ENCODE measurements at places on chromosomes 12 and 14. TPM values are rescaled to one million over a fixed set of nuclear protein-coding genes. Genes with fewer than 3 reads are reported as not detected.

Gene CEP170B
- 4.8 TPM for total RNA-seq

DNA sequence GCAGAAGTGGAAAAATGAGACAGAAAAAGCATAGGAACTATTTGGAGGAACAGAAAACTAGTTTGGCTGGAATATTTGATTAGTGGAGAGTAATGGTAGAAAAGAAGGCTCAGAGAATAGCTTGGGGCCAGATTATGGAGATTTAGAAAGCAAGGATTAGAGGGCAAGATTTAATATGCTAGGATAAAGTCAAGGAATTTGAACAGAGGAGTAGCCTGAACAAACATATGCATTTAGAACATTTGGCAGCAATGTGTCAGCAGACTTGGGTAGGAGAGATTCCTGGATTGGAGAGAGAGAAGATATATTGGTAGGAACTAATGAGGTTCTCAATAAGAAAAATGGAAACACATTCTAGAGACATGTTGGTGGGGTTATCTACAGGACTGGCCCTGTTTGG is 229.2 kb upstream of the PKP2 start:
- DNase-seq: no peak

GRCh38 chr14:73173092-73173735 is 36.9 kb downstream of the PSEN1 start:
- peak; percentile 19 for DNase-seq

DNA sequence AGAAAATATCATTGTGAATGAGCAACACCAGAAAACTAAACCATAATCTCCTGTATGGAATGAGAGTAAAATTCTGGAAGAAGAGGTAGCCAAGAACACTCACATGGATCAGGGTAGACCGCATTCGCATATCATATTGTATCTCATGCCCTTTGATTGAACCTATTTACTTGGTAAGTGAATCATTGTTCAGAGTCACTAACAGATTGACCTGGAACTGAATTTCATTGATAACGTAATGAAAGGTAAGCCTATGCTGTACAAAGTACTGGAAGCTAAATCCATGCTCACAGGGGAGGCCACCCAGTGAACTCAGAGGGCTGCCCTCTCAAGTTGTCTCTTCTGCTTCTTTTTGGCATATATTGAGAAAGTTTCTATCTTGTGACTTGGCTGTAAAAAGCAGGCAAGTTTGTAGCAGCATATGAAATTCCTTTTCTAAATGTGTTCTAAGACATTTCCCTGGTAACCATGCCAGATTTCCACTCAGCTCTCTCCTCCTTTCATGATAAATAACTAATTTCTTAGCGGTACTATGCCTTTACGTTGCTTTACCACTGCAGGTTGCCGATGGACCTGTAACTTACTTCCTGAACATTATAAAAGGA is 91.4 kb downstream of the PLCZ1 start:
- no peak for DNase-seq

Gene PRH2
- not detected for total RNA-seq

DNA sequence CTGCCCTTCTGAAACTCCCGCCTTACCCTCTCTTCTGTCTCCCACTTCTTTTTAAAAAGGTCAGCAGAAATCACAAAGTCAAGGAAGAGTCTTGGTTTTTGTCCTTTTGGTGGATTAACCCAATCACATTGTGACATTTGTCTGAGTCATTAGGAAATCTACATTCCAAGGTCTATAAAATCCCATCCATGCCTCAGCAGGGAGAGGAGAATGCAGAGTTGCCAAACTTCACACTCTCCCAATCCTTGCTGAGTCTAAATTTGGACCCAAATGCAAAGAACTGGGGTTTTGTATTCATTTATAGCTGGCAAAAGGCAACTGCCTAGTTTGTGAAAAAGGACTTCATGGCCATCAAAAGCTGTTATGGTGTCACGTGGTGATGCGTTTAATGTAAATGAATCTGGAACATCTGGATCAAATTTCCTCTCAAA is 67.9 kb downstream of the TMEM30B start:
- DNase-seq: no peak

DNA sequence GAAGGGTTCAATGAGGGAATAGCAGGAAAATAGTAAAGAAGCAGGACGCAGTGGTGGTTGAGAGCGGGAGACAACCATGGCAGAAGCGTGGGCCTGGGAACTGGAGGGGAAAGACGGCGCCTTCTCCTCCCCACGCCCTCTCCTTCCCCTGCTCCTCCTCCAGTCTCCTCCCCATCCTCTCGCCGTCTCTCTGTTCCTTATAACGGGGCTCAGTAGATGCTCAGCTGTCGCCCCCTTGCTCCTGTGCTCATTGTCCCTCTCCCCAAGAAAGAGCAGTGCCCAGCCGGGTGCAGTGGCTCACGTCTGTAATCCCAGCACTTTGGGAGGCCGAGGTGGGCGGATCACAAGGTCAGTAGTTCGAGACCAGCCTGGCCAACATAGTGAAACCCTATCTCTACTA is 142.0 kb downstream of the BCL11B start:
- no peak for DNase-seq

DNA sequence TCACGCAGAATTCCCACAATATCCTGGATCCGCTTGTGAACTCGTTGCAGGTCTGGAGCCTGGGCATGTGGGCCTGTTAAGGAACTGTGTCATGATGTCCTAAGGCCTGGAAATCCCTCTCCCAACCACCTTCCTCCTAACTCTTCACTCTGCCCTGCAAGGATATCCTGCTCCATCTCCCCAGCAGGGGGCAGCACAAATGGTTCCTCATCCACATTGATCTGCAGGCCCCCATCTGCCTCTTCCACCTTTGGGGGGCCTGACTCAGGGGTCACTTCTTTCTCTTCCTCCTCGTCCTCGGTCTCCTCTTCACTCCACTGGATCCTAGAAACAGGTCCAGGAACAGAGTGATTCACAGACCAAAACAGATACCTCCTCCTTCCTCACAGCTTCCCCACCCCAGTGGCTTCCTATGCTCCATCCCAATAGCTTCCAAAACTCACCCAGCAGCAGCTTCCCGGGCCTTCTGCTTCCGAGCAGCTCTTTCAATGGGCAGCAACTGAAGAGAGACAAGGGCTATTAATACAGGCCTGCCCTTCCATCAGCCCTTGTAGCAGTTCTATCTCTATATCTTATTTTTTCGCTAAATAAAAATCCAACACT is 4.5 kb downstream of the NOP2 start:
- peak; percentile 61 for DNase-seq

Gene B3GNT4
- not detected for total RNA-seq

DNA sequence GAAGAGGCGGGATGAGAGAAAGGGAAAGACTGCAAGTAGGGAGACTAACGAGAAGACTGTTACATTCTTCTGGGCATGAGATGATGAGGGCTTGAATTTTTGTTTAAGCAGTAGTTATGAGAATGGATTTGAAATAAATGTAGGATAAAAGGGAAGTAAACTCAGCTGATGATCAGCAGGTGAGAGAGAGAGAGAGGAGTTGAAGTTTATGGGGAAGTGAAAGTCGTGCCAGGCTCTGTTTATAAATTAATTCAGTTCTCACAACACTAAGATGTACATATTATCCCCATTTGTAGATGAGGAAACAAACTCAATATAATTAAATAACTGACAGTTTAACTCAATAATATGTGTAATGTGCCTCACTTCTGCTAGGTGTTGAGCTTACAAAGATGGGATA is 170.0 kb upstream of the RMST start:
- no peak for DNase-seq

DNA sequence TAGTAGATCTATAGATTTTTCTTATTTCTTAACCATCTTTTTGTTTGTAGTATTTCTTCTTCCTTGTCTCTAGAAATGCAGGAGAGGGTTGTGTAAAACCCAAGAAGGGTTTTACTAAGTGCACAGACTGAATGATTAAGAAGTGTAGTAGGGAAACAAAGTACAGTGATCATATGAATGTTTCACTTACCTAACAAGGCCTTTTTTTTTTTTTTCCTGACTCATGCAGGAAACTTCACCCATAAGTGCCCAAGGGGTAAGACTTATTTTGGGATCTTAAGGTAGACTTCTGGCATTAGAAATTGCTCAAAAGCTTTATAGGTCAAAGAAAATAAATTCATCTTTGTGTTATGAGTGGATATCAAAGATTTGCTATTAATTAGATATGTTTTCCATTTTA is 10.2 kb downstream of the SCN8A start:
- no peak for DNase-seq
